ENCODE measurements at places on chromosomes 3 and 15.
A peak's percentile ranks its signal among the peaks of the same experiment; 100 is the strongest.

DNA sequence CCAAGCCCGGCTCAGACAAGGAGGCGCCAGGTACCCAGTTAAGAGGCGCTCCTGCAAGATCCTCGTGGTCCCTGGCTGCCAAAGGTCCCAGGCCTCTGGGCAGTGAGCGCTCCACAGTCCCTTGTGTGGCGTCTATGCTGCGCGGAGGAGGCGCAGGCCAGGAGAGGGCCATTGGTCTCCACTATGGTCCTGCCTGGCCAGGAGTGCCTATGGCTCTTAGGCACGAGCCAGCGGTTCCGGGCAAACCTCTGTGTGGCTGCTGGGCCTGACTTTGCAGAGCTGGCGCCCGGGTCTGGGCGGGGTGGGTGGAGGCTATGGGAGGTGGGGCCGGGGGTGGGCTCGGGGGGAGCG, 660 bp upstream of the ADAMTSL3 start:
- DNase-seq, result no peak

- peak; percentile 66 for DNase-seq
Measured at GRCh38 chr3:141878817-141879216, 2.4 kb downstream of the ATP1B3 start.

GRCh38 chr3:185655426-185656320, 69.6 kb downstream of the SENP2 start:
- peak; percentile 34 for DNase-seq

GRCh38 chr3:11764931-11765363, 81.7 kb downstream of the TAMM41 start:
- peak; percentile 66 for DNase-seq

- DNase-seq, result peak; percentile 86
Measured at GRCh38 chr3:158794936-158795518, 6.8 kb upstream of the MFSD1 start.

DNA sequence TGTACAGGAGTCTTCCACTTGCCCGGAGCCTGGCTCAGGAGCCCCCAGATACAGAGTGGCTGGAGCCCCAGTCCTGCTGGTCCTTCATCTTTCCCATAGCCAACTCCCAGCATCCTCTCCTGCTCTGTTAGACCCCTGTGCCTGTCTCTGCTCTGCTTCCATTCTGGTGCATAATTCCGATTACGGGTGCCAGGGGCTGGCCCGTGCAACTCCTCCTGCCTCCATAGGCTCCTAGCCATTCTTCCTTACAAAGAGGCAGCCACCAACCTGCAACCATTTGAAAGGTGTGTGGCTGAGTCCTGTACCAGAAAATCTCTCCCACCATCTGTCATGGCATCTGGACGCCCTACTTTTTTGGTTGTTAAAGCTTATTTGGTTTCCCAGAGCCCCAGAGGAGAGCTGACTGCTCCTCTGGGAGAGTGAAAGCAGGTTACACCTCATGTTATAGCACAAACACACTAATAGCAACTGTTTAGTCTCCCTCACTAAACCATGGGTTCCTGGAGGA, 5.2 kb upstream of the RAD18 start:
- DNase-seq, result no peak

DNA sequence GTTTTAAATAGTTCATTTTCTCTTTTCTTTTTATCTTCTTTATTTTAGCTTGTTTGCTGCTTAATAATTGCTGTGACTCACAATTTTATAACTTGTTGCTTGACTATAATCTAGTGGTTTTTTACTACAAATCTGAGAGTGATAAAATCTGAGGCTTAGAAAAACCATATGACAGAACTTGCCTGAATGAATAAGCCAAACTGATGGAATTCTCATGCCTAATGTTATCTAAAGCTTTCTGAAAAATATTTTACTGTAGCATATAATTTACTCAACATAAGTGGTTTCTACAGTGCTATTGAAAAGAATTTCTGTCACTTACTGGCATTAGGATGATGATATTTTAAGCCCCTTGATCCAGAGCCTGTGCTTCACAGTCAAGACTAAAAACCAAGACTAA, 175.1 kb downstream of the VGLL3 start:
- DNase-seq, result no peak

GRCh38 chr3:120450600-120451271, at the start of gene FSTL1:
Gene FSTL1, minus strand, starts transcription at chr3:120450992. Its CDS starts 246 bp downstream, at chr3:120450746.
- DNase-seq, result peak; percentile 64

- no peak for DNase-seq
Measured at GRCh38 chr3:4959180-4959579, 20.1 kb upstream of the BHLHE40 start.

- DNase-seq, result no peak
Measured at GRCh38 chr3:17874636-17875035, 132.2 kb upstream of the TBC1D5 start.
